ENCODE measurements at places on chromosomes 2 and 18.
A peak's percentile ranks its signal among the peaks of the same experiment; 100 is the strongest.

DNA sequence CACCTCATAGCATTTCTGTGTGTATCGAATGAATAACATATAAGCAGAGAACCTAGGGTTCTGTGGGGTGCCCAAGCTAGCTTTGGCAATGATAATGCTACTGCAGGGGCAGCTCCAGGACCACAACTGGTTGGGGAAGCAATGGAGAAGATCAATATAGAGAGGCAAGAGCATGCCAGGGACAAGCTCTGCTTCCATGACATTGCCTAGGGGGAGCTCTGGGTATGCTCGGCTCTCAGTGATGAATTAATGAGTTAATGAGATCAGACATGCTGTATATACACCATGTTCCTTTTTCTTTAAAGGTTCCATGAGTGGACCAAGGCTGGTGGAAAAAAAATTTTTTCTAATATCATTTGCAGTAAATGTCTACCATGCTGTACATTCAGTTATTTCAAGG lies 618.4 kb downstream of the BCL11A start:
- DNase-seq = no peak

DNA sequence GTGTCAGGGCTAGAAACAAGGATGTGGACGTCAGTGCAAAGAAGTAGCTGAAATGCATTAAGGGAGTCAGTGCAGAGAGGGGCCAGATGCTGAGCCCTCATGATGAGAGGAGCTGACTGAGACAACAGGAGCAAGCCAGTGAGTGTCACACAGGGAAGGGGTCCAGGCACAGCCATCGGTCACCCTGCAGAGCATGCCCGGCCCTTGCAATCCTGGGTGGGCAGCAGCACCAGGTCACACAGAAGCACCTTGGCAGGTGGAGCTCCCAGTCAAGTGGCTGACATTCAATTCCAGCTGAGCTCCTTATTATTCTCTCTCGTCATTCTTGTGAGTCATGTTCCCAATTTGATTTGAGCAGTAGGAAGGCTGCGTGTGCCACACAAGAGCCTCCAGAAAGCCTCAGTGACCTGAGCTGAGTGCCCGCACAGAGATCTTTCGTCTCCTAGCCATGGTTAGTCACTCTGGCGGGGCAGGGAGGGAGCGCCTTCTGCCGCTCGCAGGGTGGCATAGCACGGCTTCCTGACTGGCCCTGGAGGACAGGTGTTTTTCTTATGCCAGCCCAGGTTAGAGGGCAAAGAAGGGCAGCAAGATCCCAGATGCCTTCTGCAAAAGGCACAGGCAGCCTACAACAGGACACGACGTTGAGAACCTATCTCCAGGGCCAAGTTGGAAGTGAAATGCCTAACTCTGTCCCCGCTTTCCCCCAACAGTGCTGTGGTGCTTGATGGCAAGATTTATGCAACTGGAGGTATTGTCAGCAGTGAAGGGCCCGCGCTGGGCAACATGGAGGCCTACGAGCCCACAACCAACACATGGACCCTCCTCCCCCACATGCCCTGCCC lies 220.9 kb downstream of the ATAD2B start:
- DNase-seq = no peak

GRCh38 chr2:73301636-73302035 lies 8.3 kb upstream of the EGR4 start:
- no peak for DNase-seq

DNA sequence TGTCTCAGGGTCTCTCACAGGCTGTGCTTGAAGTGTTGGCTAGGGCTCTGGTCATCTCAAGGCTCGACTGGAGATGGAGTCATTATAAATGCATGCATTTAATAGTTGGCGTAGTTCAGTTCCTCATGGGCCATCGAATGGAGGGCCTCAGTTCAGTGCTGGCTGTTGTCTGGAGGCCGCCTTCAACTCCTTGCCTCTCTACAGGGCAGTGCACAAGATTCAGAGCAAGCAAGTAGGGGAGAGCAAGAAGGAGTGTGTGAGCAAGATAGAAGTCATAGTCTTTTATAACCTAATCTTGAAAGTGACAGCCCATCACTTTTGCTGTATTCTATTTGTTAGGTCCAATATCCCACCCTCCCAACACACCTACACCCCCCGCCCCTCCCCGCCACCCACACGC lies 137.5 kb downstream of the BABAM2 start:
- DNase-seq = no peak

DNA sequence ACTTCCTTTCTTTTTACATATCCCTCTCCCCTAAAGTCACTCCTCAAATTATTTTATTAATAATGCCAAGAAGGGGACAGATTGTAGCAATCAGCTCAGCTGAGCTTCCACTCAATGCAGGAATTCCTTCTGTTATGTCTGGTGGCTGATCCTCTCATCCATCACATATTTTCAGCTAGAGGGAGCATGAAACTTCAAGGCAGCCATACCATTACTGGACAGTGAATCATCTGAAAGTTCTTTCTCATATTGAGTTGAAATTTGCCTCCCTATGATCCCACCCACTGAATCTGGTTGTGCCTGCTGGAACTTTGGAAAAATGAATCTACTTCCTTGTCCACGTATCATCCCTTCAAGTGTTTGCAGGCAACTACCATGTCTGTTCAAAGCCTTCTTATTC lies 11.2 kb downstream of the ZNF385B start:
- DNase-seq = no peak

DNA sequence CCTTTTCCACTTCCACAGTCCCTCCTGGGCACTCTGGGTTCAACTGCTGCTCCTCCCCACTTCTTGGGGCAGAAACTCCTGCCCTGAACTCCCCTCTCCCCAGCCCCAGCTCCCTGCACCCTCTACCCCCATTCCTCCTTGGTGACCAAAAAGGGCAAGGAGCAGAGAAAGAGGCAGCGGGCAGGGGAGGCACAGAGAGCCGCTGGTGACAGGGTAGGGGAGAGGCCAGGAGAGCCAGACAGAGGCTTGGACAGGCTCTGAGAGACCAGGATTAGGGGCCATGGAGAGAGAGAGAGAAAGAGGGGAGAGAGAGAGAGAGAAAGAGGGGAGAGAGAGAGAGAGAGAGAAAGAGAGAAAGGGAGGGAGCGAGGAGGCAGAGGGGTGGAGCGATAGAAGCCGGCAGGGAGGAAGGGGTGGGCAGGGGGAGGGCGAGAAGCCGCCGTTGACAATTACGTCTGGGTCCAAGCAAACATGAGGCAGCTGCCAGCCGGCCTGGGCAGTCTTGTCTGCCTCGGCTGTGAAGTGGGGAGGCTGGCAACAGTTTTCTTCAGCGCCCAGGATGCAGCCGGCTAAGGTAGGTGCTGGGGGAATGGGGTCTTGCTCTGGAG lies at the start of gene KCNIP3:
Gene KCNIP3 (plus strand): TSS at position 468 of the 608 bp plus-strand sequence. CDS start 92 bp downstream, at position 560.
- DNase-seq = no peak

DNA sequence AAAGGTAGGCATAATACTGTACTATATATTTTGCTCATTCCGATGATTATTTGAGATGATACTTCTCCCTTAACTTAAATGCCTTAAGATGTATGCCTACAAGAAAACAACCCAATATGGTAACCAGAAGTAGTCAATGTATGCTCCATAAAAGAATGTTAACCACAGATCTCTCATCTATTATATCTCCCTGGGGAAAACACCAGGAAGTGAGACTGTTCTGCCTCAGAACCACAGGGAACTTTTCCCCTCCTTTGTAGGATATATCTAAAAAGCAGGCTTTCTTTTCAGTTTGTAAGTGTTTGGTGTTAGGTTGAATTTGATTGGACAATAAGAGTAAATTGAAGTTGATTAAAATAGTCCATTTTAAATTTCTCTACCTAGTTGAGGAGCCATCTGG lies 1160.5 kb upstream of the NXPH2 start:
- DNase-seq = no peak

GRCh38 chr2:82675186-82675585 lies 1783.9 kb downstream of the SUCLG1 start:
- DNase-seq = no peak

- DNase-seq = no peak
Observed at GRCh38 chr2:138228101-138228500, 263.8 kb downstream of the HNMT start.

GRCh38 chr2:88724643-88725332 lies 33.3 kb downstream of the RPIA start:
- DNase-seq = no peak

DNA sequence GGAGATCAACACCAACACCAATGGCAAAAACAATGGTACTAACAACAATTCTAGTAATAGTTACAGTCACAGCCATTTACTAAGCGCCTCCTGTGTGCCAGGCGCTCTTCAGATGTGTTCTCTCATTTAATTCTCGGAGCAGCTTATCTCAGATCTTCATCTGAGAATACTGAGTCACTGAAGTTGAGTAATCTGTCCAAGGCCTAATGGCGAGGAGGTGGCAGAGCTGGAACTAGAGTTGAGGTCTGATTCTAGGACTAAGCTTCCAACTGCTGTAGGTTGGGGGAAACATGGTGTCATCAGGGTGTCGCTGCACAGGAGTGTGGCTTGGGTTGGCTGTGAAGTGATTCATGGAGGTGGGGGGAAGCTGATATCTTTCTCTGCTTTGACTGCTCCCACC lies 156.1 kb downstream of the DYSF start:
- no peak for DNase-seq

DNA sequence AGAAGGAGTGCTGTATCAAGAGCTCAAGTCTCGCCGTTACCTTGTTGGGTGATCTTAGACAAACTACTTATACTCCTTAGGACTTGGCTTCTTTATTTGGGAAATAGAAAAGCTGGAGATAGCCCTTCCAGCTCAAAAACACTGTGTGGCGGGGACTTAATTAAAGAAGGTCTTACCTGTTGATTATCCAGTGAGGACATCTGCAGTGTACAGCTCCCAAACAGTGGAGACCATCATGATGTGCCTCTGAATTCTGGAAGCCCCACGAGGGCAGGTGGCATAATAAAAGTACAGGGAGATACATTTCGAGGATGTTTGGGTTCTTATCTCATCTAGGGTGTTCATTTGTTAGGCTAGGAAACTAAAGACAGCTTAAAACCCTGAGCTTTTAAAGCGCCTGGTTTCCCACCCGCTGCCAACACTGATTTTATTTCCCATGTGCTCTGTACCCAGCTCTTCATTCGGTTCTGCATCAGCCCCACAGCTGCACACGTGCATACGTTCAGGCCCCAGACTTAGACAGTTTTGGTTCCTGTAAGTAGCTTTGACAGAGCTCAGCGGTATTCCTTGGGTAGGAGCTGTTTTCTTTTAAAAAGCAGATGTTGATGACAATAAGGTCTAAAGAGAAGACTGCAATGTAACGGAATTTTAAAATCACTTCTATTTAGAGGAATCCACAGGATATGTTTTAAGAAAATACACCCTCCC lies 80.5 kb upstream of the SIX2 start:
- DNase-seq = no peak

GRCh38 chr2:158094487-158095092 lies 7.1 kb upstream of the UPP2 start:
- no peak for DNase-seq

GRCh38 chr2:195388028-195388427 lies 269.0 kb upstream of the SLC39A10 start:
- DNase-seq = no peak

- no peak for DNase-seq
Observed at GRCh38 chr18:53629337-53629736, 595.1 kb downstream of the MBD2 start.

DNA sequence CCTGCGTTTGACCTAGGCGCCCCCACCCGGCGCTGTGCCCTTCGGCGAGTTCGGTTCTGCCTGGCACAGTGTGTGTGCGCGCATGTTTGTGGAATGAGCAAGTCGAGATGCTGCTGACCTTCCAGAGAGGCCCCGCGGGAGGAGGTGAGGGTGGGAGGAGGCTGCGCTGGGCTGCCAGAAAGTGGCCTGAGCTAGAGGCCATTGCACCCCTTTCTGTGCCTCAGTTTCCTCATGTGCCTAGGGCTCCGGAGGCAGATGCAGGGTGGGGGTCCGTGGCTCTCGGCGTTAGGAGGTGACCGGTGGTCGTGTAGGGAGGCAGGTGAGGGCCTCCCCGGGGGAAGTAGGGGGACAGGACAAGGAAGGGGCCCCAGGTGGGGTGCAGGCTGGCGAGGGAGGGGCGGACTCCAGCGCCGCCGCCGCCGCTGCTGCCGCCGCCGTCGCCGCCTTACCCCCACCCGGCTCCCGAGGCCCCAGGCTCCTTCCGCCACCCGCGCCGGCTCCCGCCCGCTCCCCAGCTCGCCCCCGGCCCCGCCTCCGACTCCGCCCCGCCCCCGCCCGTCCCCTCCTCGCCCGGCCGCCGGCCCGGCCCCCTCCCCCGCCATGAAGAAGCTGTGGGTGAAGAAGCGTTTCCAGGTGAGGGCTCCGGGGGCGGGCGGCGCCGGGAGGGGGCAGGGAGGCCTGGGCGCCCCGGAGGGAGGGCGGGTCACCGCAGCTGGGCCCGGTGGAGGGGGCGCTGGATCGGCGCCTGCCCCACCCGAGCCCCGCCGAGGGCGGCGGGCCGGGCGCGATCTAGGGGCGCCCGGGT lies 7.0 kb downstream of the SPEG start:
- peak; percentile 26 for DNase-seq

- DNase-seq = no peak
Observed at GRCh38 chr18:41517142-41517541, 437.9 kb upstream of the PIK3C3 start.

DNA sequence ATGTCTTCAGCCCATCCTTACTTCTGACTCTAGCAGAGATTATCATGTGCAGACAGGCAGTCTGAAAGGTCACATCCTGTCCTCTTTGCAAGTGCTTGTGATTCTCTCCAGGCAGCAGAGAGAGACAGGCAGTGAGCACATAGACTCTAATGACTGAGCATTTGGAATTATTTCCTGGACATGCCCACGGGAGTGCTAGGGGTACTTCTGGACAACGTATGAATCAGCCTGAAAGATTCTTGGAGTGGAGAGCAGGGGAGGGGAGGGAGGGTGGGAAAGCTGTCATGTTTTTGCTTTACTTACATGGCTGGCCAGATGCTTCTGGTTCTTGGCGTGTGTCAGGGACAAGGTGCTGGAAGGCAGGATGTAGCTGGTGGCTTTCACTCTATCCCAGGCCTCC lies 150.6 kb downstream of the RIF1 start:
- no peak for DNase-seq

- DNase-seq = no peak
Observed at GRCh38 chr18:3037423-3037915, 24.5 kb upstream of the LPIN2 start.

- DNase-seq = no peak
Observed at GRCh38 chr2:126288362-126288761, 367.6 kb upstream of the GYPC start.

GRCh38 chr2:170586571-170587095 lies 128.5 kb upstream of the SP5 start:
- no peak for DNase-seq

- no peak for DNase-seq
Observed at GRCh38 chr18:67665266-67665665, 148.7 kb upstream of the DSEL start.

DNA sequence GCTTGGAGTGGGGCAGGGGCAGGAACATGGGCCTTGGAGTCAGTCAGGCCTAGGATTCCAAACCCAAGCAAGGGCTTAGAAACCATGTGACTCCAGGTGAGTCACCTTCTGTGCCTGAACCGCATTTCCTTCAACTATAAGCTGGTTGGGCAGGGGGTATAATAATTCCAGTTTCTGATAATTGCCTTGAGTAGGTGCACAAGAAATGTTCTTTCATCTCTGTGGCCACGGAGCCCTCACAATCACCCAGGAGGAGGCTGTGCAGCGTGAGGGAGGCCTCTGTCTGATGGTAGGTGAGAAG lies 112.1 kb upstream of the HAAO start:
- no peak for DNase-seq

- DNase-seq = no peak
Observed at GRCh38 chr2:222946700-222947287, 86.0 kb downstream of the ACSL3 start.

GRCh38 chr18:68340606-68341005 lies 374.3 kb downstream of the TMX3 start:
- no peak for DNase-seq

GRCh38 chr2:2570871-2571270 lies 239.8 kb upstream of the MYT1L start:
- no peak for DNase-seq

Data from stimulated activated CD8-positive, alpha-beta memory T cell treated with anti-CD3 and anti-CD28 coated beads, Interleukin-15, amount 100 ng/mL, for 24 hours (primary cell).